ENCODE measurements at places on chromosomes 7 and 10.

DNA sequence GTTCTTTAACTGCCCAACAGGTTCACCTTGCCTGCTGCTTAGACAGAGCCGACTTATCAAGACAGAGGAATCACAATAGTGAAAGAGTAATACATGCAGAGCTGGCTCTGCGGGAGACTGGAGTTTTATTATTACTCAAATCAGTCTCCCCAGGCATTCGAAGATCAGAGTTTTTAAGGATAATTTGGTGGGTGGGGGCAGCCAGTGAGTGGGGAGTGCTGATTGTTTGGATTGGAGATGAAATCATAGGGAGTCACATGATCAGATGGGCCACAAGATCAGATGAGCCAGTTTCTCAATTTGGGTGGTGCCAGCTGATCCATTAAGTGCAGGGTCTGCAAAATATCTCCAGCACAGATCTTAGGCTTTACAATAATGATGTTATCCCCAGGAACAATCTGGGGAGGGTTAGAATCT is 131.3 kb downstream of the AKR1D1 start:
- no peak for DNase-seq

DNA sequence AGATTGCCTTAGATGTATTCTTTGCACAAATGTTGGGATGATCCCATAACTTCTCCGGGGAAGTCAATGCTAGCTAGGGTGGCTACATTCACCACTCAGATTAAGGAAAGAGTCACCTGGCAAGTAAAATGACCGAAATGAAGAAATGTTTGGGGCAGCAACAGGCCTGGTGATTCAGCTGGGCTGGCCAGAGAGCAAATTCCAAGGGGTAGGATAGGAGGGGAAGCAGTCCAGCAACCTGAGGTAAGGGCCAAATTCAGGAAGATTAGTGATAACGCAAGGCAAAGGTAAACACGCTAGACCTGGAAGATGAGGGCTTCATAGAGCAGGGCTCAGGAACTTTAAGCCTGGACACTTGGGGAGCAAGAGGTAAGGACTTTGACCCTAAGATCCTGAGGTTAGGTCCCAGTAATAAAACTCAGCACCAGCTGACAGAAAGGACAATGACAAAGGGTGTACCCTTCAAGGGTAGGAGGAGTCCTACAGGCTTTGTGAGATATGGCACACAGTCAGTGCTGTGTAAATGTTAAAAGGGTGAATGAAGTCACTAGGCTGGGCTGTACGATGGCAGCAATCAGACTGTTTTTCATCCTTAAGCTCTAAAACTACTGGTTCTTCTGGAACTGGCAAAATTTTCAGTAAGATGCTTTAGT is 22.7 kb upstream of the SMNDC1 start:
- no peak for DNase-seq

GRCh38 chr10:11782793-11783557 is 40.2 kb upstream of the PROSER2 start:
- peak; percentile 38 for DNase-seq

GRCh38 chr7:137258552-137258951 is 85.0 kb downstream of the PTN start:
- no peak for DNase-seq

DNA sequence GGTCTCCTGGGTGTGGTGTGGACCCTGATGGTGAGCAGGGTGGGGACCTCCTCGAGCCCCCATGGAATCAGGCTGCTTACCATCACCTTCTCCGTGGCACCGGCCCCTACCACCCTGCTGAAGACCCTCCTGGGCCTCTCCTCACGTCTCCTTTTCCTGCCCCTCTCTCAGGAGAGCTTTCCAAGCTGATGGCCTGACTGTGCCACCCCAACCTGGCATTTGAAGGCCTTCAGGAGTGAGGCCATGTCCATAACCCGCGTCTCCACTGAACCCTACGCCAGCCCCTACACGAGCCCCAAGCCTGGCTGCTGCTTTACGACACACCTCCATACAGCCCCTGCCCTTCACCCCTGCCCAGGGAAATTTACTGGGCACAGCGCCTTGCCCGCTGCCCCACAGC is 55.4 kb downstream of the ZRANB1 start:
- DNase-seq: no peak

- peak; percentile 48 for DNase-seq
Measured at GRCh38 chr10:15433850-15434537, 62.9 kb upstream of the FAM171A1 start.

GRCh38 chr7:97078023-97078969 is 39.2 kb upstream of the SDHAF3 start:
- DNase-seq: no peak

DNA sequence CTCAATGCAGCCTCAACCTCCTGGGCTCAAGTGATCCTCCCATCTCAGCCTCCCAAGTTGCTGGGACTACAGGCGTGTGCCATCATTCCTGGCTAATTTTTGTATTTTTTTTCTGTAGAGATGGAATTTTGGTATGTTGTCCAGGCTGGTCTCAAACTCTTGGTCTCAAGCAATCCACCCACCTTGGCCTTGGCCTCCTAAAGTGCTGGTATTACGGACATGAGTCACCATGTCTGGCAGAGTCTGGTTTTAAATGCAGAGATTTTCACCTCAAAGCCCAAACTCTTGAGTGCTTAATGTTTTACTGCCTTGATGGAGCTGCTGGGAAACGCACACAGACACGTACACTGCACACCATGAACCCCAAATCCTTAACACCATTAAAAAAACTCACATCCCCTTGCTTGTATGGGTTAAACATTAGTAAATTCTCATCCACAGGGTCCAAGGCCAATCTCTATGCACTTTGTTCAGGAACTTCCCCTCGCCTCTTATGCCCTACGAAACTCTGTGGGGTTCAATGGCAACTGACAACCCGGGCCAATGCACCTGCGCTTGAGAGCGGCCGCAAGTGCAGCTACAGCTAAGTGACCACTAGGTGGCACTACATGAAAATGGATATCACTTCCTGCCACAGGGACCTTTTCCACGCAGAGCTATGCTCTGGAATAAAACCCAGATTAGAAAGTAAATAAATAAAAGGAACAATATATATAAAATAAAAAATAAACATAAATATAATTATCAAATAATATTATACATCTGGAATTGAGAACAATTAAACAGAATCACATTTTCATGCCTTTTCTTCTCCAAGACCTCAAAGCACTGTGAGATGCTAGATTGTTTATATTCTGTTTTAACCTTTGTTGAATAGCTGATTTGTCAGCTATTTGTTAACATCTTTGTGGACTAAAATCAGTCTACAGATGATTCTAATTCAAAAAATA is 66.9 kb upstream of the AFAP1L2 start:
- DNase-seq: peak; percentile 72

DNA sequence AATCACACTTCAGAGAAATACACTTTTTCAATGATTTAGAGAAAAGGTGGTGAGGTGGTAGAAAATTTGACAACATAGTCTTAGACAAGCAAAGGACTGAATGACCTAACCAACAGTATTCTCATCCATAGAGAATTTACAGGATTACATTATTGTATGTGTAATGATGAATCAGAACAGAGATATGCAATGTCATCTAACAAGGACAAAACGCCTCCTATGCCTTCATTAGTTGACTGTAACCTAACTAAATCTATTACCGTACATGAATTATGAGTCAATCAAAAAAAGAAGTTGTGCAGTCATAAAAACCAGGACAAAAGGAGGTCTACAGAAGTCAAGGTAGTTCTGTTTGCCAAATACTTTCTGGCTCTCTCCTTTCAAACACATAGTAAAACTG is 66.5 kb downstream of the RAB11FIP2 start:
- no peak for DNase-seq

DNA sequence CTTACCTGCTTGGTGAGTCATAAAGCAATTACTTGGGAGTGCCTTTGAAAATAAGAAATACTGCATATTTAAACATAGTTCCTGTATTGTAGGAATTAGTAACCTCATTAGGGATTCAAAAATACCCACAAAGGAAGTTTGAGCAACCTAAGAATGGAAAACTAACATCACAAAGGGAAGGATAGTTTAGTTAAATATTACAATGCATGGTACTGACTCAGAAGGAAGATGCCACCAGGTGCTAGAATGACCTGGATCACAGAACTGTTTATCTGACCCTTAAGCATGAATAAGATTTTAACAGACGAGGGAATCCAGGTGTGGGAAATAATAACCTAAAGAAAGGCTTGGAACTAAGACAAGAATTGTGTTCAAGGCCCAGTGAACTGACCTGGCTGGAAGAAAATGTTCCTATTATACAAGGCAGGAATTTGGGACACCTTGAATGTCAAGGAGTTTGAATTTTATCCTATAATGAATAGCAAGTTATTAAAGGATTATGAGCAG is 106.4 kb downstream of the GSAP start:
- no peak for DNase-seq

DNA sequence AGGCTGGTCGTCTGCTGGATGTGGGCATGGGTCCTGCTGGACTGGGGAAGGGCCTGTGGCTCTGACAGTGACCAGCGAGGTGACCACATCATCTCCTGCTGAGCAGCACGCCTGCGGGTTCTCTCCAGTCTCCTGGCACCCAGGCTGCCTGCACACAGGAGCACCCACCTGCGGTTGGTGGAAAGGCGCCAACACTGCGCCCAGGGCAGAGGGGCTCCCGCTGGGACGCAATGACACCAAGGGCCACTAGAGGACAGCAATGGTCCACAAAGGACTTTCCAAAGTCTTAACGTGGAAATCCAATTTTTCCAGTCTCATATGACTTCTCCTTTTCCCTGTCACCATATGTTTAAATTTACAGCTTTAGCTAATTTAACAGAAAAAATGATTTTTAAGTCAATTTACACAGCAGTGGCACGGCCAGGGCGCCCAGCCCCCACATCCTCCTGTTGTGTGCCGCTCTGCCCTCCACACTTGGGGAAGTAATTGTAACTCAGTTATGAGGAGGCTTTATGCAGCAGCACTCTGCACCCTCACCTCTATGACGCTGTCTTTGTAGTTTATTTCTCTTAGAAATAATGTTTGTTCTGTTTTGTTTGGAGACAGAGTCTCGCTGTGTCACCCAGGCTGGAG is 38.1 kb downstream of the CFAP46 start:
- peak; percentile 73 for DNase-seq

GRCh38 chr10:15784662-15785300 is 65.1 kb upstream of the ITGA8 start:
- DNase-seq: no peak

DNA sequence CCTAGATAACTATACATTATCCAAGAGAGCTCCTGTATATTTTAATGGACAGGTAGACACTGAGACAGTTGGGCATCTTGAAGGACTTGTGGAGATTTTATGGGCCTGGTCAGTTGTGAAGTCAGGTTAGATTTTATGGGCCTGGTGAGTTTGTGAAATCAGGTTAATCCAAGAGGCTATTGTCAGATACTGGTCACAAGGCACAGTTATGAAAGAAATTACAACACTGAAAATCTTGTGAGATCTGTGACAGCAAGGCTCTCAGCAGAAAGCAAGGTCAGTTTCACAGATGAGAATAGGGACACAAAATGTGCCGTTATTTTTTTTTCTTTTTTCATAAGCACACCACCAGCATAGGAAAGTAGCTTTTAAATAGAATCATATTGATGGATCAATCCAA is 167.6 kb downstream of the VTI1A start:
- DNase-seq: no peak

DNA sequence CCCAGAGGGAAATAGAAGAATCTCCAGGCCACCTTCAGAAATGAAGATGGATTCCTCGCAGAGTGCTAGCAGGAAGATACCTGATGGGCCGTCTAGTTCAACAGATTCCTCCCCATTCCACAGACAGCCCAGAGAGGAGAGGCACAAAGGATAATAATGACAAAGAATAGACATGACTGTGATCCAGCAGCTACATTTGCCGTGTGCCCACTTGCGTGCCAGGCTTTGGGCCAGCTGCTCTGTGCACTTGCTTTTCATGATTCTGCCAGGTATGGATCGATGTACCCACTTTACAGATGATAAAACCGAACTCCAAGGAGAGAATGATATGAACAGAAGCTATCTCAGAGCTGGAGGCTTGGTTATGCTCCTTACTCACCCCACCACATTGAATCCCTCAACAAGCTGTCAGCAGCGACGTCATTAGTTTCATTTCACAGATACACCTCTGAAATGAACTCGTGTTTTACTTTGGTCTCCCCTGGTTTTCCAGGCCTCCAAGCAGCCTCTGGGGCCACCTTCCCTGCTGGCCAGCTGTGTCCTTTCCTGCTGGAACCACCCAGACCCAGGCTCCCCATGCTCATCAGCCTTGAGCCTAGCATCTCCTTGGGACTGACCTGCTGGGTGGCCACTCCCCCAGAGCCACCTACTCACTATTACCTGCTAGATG is 11.9 kb upstream of the WDFY4 start:
- DNase-seq: no peak
